ENCODE measurements at places on chromosomes 5 and 9.

- peak; percentile 28 for DNase-seq
Observed at GRCh38 chr9:132412089-132412488, 2.1 kb downstream of the CFAP77 start.

GRCh38 chr9:136327304-136327974 lies at the start of gene GPSM1:
Gene GPSM1 (plus strand): TSS chr9:136327539. CDS start chr9:136327696, 157 bp downstream.
- peak; percentile 21 for DNase-seq

DNA sequence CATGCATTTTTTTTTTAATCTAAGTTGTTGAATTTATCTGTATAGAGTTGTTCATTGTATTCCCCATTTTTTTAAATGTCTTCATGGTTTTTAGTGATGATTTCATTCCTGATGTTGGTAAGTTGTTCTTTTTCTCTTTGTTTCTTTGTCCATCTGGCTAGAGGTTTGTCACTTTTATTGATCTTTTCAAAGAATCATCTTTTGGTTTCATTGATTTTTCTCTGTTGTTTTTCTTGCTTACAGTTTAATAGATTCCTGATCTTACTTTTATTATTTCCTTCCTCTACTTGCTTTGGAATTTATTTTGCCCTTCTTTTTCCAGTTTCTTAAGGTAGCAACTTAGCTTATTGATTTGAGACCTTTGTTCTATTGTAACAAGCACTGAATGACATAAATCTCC lies 114.2 kb downstream of the AOPEP start:
- no peak for DNase-seq

GRCh38 chr9:110126986-110127864 lies 80.7 kb downstream of the C9orf152 start:
- no peak for DNase-seq

- peak; percentile 50 for DNase-seq
Observed at GRCh38 chr5:14665101-14665822, 744 bp downstream of the OTULIN start.

- peak; percentile 38 for DNase-seq
Observed at GRCh38 chr5:80269991-80270438, 14.2 kb upstream of the SERINC5 start.

- no peak for DNase-seq
Observed at GRCh38 chr9:109372246-109372645, 51.4 kb upstream of the EPB41L4B start.

- DNase-seq = no peak
Observed at GRCh38 chr5:143739746-143740145, 72.2 kb upstream of the HMHB1 start.

- no peak for DNase-seq
Observed at GRCh38 chr9:77210116-77210515, 32.8 kb downstream of the VPS13A start.

- DNase-seq = peak; percentile 61
Observed at GRCh38 chr5:371811-372555, 50.5 kb downstream of the AHRR start.

DNA sequence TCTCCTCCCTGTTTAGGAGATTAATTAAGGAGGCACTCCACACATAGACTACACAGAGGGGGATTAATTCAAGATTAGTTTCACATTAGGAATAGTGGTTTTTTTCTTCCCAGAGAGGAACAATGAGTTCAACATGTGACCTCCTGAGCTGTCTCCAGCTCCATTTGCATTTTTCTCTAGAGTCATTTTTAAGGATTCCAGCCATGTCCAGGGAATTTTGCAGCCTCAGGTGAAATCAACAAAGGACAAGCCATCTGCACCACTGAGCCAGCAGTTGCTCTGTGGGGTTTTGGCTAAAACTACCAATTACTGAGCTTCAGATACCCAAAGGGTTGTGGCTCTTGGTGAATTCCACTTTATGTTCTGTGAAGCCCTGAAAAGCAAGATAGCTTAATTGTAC lies 258.5 kb upstream of the PPP1R2B start:
- DNase-seq = no peak

- no peak for DNase-seq
Observed at GRCh38 chr5:157308836-157309465, 43.0 kb downstream of the CYFIP2 start.

- no peak for DNase-seq
Observed at GRCh38 chr9:127835991-127836516, 18.4 kb downstream of the ENG start.

- no peak for DNase-seq
Observed at GRCh38 chr9:32899181-32899580, 102.2 kb downstream of the APTX start.

- peak; percentile 42 for DNase-seq
Observed at GRCh38 chr9:104028827-104029226, 65.3 kb upstream of the SMC2 start.

DNA sequence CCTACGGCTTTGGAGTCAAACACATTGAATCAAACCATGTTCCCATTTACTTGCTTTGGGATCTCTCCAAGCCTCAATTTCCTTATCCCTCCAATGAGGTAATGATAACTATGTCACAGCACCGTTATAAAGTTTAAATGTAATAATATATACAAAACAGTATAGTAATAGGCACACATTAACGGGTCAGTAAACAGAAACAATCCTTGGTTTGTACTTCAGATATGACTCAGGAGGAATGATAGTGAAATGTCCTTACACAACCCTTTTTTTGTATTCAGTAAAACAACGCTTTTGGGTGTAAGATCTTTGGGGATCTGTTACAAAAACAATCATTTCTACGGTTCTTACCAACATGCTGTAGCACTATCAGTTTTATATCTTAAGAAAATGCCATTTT lies 178.5 kb upstream of the GNA14 start:
- DNase-seq = no peak

- DNase-seq = no peak
Observed at GRCh38 chr9:37575511-37575914, 667 bp downstream of the FBXO10 start.

- DNase-seq = no peak
Observed at GRCh38 chr5:3181671-3182070, 414.0 kb upstream of the IRX1 start.

GRCh38 chr9:7297521-7297920 lies 502.1 kb downstream of the DMAC1 start:
- no peak for DNase-seq

DNA sequence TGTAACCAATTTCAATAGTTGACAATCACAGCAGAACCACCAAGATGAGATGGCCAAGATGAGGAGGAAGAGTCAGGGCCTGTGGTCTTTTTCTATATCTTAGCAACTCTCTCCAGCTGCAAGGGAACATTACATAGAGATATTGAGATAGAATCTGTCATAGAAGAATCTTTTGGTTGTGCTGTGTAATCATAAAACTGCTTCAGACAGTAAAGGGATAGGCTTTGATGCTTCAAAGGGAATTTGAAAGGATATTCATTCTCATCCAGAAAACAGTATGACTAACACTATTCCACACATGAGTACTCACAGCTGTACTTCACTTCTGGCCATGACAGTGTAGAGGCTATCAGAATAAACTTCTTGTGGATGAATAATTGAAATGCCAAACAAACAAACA lies 145.9 kb downstream of the YIPF5 start:
- DNase-seq = no peak

- no peak for DNase-seq
Observed at GRCh38 chr5:149274939-149275338, 3.3 kb downstream of the AFAP1L1 start.

- no peak for DNase-seq
Observed at GRCh38 chr9:128903871-128904620, 16.7 kb upstream of the PHYHD1 start.

- no peak for DNase-seq
Observed at GRCh38 chr5:124633209-124633608, 113.2 kb downstream of the ZNF608 start.

Data from activated CD4-positive, alpha-beta T cell treated with anti-CD3 and anti-CD28 coated beads, Interleukin-10, Interleukin-2, amounts not matched to agents 100 ng/mL and 50 ng/mL, durations not matched to agents 16 hours and 8 hours (primary cell).